Ascending aorta (tissue), 2 donors: ENCODE measurements at places on chromosomes 2 and 18. TPM values are rescaled to one million over a fixed set of nuclear protein-coding genes. Genes with fewer than 3 reads are reported as not detected.

Gene DNER
- 1.2 TPM for total RNA-seq

- DNase-seq = no peak
- H3K36me3 ChIP-seq = peaks cover 47% of the 10 kb centered on the region
- no peaks in the 10 kb centered on the region for H3K4me1 ChIP-seq
- H3K4me3 ChIP-seq = no peak overlapping the region
Measured at GRCh38 chr2:69847068-69847828, 17.8 kb downstream of the GMCL1 start.

GRCh38 chr2:240725266-240725665 lies 33.6 kb downstream of the AQP12A start:
- H3K27ac ChIP-seq = no peak overlapping the region
- no peaks in the 10 kb centered on the region for H3K27me3 ChIP-seq
- no peaks in the 10 kb centered on the region for H3K36me3 ChIP-seq
- no peaks in the 10 kb centered on the region for H3K4me1 ChIP-seq

Gene TGFA
- 1.8 TPM for total RNA-seq

Gene RNF125
- 8.6 TPM for total RNA-seq

Gene ALPP
- total RNA-seq = not detected

- H3K27ac ChIP-seq = no peak overlapping the region
- no peak for DNase-seq
- no peaks in the 10 kb centered on the region for H3K27me3 ChIP-seq
- H3K4me1 ChIP-seq = no peaks in the 10 kb centered on the region
- no peak overlapping the region for H3K4me3 ChIP-seq
- no peaks in the 10 kb centered on the region for H3K36me3 ChIP-seq
Measured at GRCh38 chr18:44409071-44409470, 271.6 kb upstream of the SETBP1 start.

DNA sequence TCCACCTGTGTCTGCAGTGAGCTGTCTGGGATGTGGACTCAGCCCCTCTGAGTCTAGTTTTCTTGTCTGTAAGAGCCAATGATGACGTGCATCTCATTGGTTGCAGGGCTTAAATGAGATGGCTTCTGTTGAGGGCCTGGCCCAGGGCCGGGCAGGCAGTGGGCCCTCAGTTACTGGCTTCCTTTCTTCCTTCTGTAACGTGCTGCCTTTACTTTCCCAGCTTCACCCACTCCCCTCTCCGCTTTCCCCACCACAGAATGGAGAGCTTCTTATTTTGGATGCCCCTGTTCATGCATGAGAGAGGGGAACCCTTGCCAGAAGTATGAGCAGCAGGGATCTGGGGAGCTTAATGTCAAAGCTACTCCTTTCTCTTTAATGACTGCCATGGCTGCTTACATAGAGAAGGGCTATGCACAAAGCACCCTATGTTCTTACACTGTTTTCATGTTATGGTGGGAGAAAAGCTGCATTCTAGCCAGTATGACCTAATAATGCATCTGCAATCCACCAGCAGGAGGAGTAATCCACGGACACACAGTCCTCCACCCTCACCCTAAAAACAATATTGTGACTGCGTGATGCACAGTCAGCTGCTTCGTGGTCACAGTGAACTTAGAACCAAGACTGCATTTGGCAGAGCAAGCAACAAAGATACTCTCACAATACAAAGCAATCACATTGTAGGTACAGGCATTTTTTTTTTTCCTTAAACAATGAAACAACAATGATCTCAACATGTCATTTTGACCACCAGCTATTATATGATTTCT lies 37.2 kb downstream of the CREG2 start:
- no peak overlapping the region for H3K4me3 ChIP-seq
- H3K4me1 ChIP-seq = no peaks in the 10 kb centered on the region

DNA sequence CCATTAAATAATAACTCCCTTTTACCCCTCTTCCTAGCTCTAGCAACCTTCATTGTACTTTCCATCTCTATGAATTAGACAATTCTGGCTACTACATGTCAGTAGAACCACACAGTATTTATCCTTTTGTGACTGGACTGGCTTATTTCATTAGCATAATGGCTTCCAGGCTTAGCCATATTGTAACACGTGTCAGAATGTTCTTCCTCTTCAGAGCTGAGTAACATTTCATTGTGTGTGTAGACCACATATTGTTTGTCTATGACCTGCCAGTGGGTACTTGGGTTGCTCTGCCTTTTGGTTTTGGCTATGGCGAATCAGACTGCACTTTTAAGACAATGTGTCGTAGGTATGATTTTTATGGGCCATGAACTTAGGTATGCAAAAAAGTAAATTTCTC lies 20.9 kb downstream of the TSN start:
- no peak for DNase-seq
- no peaks in the 10 kb centered on the region for H3K27me3 ChIP-seq
- no peak overlapping the region for H3K4me3 ChIP-seq
- H3K36me3 ChIP-seq = no peaks in the 10 kb centered on the region
- no peak overlapping the region for H3K27ac ChIP-seq
- no peaks in the 10 kb centered on the region for H3K4me1 ChIP-seq

GRCh38 chr18:70920840-70921374 lies 632.1 kb downstream of the SOCS6 start:
- no peaks in the 10 kb centered on the region for H3K36me3 ChIP-seq
- H3K27me3 ChIP-seq = no peaks in the 10 kb centered on the region
- DNase-seq = no peak
- no peaks in the 10 kb centered on the region for H3K4me1 ChIP-seq
- no peak overlapping the region for H3K27ac ChIP-seq
- no peak overlapping the region for H3K4me3 ChIP-seq

GRCh38 chr2:219642069-219642454 lies 14.6 kb downstream of the SLC4A3 start:
- H3K27ac ChIP-seq = no peak overlapping the region
- H3K4me1 ChIP-seq = no peaks in the 10 kb centered on the region
- no peaks in the 10 kb centered on the region for H3K36me3 ChIP-seq
- no peaks in the 10 kb centered on the region for H3K27me3 ChIP-seq
- DNase-seq = no peak

GRCh38 chr18:13362607-13363006 lies 144.0 kb downstream of the LDLRAD4 start:
- DNase-seq = no peak
- H3K4me1 ChIP-seq = no peaks in the 10 kb centered on the region
- no peak overlapping the region for H3K4me3 ChIP-seq
- H3K36me3 ChIP-seq = no peaks in the 10 kb centered on the region
- H3K27me3 ChIP-seq = no peaks in the 10 kb centered on the region

DNA sequence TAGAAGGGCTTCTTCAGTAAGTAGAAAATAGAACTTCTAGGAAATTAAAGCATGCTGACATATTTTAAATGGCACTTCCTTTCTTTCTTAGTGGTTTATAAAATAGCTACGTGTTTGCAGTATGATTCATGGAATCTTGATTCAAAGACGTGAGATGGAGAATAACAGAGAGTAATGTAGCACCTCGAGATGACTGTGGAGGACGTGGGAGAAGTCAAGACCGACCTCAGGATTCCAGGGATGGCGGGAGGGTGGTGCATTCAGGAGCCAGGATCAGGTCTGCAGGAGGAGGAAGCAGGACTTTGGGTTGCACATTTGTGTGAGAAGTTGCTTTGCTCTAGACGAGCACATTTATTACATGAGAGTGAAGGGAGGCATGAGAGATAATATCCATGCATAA lies 56.0 kb downstream of the DCDC2C start:
- no peak for DNase-seq
- H3K4me1 ChIP-seq = no peaks in the 10 kb centered on the region
- H3K27ac ChIP-seq = no peak overlapping the region
- no peak overlapping the region for H3K4me3 ChIP-seq
- H3K27me3 ChIP-seq = no peaks in the 10 kb centered on the region

- no peaks in the 10 kb centered on the region for H3K36me3 ChIP-seq
- H3K27me3 ChIP-seq = no peaks in the 10 kb centered on the region
- H3K4me1 ChIP-seq = peaks cover 21% of the 10 kb centered on the region
- DNase-seq = no peak
- H3K4me3 ChIP-seq = no peak overlapping the region
Measured at GRCh38 chr2:108607706-108608301, 73.5 kb downstream of the LIMS1 start.

GRCh38 chr2:65420712-65421431 lies 11.5 kb downstream of the SPRED2 start:
- H3K27me3 ChIP-seq = no peaks in the 10 kb centered on the region
- H3K36me3 ChIP-seq = no peaks in the 10 kb centered on the region
- peaks cover 13% of the 10 kb centered on the region for H3K4me1 ChIP-seq
- H3K4me3 ChIP-seq = no peak overlapping the region
- DNase-seq = no peak

GRCh38 chr2:202432776-202433175 lies 56.6 kb downstream of the BMPR2 start:
- no peak overlapping the region for H3K4me3 ChIP-seq
- H3K36me3 ChIP-seq = no peaks in the 10 kb centered on the region
- peaks cover 62% of the 10 kb centered on the region for H3K4me1 ChIP-seq
- H3K27me3 ChIP-seq = no peaks in the 10 kb centered on the region
